Inflammatory macrophage treated with lipopolysaccharide for 4 hours (primary cell): ENCODE measurements at places on chromosomes 12 and 14.

DNA sequence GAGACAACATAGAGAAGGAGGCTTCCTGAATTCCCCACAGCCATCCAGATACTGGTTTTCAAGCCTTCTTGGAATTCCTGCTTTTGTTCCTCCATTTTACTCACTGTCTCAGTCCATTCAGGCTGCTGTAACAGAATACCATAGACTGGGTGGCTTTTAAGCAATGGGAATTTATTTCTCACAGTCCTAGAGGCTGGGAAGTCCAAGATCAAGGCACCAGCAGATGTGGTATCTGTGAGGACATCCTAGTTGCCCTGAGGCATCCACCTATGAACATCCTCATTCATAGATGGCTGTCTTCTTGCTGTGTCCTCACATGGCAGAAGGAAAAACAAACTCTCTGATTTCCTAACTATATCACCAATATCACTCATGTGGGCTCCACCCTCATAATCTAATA is 374.9 kb downstream of the FUT8 start:
- DNase-seq = no peak

DNA sequence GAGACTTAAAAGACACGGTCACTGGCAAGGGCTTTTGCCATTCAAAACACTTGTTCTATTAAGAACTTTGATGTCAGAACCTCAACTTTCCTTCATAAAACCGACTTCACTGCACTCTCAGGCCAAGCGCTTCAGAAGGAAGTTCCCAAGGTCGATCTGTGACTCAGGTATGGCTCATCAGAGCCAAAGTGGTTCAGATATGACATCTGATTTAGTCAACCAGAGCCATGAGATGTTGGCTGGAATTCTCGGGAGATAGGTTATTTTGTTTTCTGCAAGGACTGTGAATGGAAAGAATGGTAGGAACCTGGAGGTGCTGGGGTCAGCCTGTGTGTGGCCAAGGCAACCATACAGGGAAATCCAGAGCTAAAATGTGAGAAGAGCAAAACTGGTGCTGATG is 445.6 kb downstream of the GLT1D1 start:
- no peak for DNase-seq

DNA sequence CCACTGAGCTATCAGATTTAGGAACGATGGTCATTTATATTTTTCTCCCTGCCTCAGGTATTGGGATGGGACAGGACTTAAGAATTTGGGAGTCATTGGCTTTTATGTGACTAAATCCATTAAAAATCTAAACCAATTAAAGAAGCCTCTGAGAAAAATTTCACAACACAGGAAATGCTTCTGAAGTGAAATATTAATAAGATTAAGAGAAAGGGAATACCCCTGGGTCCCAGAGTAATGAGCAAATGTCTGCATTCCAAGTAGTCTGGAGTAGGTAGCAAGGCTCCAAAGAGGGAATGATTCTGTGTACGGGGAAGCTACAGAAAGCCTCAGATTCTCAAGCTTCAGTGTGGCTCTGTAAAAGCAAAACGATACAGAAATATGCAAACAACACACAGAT is 707 bp upstream of the MED6 start:
- DNase-seq = peak; percentile 10

DNA sequence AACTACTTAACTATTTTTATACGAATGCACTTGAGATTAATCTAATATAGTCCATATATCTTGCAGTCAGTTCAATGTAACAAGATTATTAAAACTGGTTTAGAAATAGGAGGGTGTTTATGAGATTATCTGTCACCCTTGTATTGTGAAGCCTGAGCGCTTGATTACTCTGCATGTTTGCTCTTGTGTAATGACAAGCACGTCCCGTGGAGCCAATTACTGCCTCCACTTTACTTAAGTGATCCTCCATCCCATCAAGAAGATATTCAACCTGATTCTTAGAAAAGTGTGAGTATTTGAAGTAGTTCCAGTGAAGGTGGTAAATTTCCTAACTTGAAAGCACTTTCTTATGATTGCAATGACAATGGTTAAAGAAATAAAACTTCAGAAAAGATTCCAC is 415.2 kb upstream of the GARIN6 start:
- DNase-seq = no peak

DNA sequence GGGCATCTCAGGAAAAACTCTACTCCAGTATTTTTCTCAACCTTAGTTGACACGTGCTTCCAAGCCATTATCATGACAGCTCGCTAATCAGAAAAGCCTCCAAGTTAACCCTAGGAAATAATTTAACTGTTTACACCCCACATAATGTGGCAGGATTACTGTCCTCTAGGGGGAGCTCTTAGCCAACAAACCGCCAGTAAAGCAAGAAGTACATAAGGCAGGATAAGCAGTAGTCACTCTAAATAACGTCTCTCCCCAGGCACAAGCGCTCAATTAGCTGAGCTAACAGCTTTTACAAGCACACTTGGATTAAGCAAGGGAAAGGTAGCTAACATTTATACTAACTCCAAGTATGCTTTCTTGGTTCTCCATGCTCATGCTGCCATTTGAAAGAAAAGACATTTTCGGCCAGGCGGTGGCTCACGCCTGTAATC is 22.8 kb downstream of the APOBEC1 start:
- DNase-seq = peak; percentile 44

GRCh38 chr12:1523046-1523445 is 71.3 kb downstream of the FBXL14 start:
- no peak for DNase-seq
